ENCODE measurements at places on chromosomes 3 and 15.

GRCh38 chr3:24129549-24129948 lies 184.5 kb downstream of the NR1D2 start:
- no peak for DNase-seq

DNA sequence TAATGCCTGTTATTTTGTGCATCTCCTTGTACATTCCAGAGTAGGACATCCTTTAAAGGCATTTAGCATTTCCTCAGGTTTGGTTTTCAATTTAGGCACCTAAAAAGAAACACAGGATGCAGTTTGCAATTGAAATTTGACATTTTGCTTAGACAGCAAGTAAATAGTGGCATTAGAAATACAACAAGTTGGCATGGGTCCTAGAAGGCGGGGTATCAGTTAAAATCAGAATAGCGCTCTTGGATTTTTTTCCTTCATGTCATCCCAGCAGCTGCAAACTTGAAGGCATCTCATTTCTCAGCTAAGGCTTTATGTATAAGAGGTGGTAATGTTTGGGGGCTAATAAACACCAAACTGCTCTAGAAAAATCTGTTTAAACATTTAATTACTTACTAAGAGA lies 47.5 kb upstream of the SKOR1 start:
- DNase-seq, result no peak

DNA sequence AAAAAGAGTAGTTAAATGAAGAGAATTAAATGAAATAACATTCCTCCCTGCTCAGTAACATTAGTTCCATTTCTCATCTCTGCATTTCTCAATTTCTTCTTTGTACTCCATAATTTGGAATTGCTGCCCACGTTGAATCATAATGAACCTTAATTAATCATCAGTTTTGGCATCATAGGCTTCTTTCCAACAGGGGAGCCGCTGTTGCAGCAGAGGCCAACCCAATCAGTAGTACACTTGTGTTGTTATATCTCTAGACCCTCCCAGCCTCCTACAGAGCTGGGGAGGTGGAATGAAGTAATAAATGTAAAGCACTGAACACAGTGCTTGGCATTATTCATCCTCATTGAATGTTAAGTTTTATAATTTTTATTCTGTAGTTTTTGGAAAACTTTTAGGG lies 240.7 kb downstream of the CHST2 start:
- DNase-seq, result no peak

- DNase-seq, result no peak
These were observed 73.7 kb downstream of the FOXB1 start for GRCh38 chr15:60077581-60078359.

- no peak for DNase-seq
These were observed 30.9 kb downstream of the ARNT2 start for GRCh38 chr15:80434926-80435720.

GRCh38 chr3:146138902-146139301 lies 22.1 kb downstream of the PLOD2 start:
- DNase-seq, result no peak

- DNase-seq, result no peak
These were observed 9.7 kb downstream of the CGNL1 start for GRCh38 chr15:57385923-57386390.
